Endothelial cell (in vitro differentiated cells): ENCODE measurements at places on chromosomes 2 and 18. TPM values are rescaled to one million over a fixed set of nuclear protein-coding genes. Genes with fewer than 3 reads are reported as not detected.

DNA sequence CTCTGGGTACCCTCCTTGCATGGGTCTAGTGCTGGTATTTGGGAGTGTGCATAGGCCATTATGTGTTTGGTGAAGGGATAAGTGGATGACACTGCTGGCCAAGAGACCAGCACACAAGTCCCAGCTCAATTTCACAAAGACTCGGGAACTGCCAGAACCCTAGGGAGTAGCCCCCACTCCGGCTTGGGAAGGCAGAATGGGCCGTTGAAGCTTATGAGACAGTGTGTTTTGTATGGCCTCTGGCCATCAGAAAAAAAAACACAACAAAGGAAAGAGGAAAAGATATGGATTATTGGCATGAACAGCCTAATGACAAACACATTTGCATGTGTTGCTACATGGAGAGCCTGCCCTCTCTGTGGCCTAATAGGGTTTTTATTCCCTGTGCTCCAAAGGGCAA lies 144.2 kb downstream of the TTC32 start:
- DNase-seq = no peak

- DNase-seq = no peak
Observed at GRCh38 chr2:189849550-189849949, 65.3 kb downstream of the PMS1 start.

The DSEL gene
- total RNA-seq = 8.1 TPM

DNA sequence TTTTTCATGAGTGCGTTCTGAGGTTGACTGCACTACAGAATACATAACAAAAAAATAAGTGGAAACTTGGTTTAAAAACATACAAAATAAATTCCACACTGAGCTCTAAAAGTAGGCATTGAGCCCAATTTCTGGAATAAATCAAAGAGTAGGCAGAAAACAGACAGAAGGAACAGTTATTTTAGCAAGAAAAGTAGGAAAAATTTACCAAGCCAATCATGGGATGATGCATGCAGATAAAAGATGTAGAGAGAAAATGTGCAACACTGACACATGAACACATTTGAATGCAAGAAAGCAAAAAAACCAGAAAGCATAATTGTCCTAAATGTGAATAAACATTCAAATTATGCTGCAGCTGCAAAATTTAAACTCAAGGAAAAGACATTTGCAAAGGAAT lies 308.3 kb downstream of the DLGAP1 start:
- DNase-seq = no peak

- no peak for DNase-seq
Observed at GRCh38 chr18:463403-463802, 37.1 kb downstream of the COLEC12 start.

DNA sequence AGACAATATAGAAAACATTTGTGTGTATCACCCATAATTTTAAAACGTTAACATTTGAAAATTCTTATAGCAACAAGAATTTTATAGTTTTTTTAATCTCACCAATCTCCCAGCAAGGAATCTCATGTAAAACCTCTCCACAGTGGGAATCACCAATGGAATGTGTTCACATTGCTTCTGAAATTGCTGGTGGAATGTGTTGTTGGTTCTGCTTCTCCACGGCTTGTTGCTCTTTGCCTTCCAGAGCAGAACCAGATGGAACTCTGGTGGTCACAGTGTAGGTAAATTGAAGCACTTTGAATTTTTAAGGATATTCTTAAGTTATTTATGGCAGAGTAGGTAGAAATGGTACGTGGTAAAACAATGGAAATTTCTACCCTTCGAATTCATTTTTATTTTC lies 35.1 kb downstream of the DCAF17 start:
- no peak for DNase-seq

The IFT172 gene
- 32.2 TPM for total RNA-seq

DNA sequence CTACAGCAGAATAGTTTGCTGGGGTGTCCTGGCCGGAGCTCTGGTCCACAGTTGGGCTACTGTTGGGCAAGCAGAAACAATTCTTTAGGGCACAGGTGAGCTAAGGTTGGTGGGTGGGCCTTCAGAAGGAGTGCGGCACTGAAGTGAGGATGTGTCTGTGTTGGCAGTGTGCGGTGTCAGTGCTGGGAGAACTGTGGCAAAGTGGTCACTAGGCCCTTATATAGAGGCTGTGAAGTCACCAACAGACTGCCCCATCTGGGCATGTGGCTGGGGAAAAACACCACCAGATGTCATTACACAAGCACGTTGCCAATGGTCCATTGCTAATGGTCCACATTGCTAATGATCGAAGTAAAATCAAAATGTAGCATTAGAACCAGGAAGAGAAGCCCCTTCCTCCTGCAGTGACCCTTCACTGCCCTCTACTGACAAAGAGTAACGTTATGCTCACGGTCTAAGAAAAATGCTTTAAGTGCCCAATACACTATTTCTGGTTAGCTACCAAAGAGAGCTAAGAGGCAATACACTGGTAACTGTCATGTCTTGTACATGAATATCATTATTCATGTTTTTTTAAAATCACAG lies 21.3 kb downstream of the SCN1A start:
- peak; percentile 15 for DNase-seq

DNA sequence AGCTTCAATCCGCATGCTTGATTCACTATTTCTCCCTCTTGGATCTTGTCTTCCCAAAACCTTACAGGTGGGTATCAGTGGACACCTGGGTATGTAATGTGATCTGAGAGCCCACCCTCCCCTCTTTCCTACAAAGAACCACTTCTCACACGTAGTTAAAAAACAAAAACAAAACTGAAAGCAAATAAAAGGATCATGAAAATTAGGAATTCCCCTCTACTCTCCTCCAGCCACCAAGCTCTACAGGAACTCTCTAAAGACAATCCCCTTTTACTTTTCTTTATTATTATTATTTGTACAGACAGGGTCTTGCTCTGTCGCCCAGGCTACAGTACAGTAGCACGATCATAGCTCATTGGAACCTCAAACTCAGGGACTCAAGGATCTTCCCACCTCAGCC lies 40.8 kb upstream of the MYO1B start:
- no peak for DNase-seq

The MLPH gene
- 0.36 TPM for total RNA-seq

The HOXD11 gene
- not detected for total RNA-seq

DNA sequence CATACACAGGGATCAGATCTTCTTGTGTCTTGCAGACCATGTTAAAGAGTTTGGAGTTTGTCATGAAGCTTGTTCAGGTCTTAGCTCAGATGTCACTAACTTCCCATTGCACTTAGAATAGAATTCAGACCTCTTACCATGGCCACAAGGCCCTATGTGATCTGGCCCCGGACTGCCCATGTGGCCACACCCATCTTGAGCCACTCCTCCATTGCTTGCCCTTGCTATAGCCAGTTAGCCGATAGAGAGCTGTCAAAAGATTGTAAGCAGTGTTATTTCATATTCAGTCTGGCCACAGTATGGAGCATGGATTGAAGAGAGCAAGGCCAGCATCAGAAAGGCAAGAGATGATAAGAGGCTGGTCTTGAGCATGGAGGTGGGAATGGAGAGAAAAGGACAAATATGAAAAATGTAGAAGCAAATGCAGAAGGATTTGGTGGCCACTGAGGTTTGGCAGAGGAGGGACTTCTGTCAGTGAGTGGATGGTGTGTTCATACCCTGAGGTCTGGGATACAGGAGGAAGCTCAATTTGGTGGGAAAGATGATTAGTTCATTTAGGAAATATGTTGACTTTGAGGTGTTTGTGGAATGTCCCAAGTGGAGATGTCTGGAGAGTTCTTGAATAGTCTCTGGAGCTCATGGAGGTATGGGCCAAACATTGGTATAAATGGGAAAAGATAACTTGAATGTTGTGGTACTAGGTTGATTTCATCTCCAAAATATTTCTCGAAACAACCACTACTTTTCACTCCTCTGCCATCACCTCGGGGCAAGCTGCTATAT lies 10.6 kb downstream of the DGUOK start:
- no peak for DNase-seq

DNA sequence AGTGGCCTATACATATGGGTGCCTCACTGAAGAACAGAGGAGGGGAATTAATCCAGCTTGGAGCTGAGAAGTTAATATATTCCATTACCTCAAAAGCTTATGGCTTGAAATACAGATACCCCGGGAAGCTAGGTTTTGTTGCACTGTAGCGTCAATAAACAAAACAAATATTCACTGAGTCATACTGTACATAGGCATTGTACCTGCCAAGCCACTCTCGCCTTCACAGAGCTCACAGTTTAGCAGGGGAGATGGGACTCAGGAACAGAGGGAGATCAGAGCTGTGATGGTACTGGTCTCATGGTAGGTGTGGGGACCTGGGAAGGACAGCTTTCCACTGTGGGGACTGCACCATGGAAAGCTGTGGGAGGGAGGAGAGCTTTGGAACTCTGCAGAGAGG lies 111.2 kb upstream of the ST6GAL2 start:
- no peak for DNase-seq

The TWIST2 gene
- not detected for total RNA-seq

GRCh38 chr2:220575963-220576362 lies 948.5 kb downstream of the SLC4A3 start:
- no peak for DNase-seq

DNA sequence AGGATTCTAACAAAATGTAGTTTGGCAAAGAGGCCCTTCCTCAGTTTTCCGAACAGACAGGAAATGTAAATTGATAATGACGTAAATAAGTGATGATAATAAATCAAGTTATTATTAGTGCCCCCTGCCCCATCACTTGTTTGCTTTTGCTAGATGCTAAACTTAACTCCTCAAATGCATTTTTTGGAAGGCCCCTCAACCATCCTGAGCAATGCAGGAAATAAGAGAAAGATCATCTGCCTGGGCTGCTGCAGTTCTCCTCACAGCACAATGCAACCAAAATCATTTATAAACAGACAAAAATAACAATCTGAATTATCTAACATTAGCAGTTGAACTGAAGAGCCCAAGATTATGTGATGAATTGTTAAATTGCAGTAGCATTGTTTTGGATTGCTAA lies 62.6 kb upstream of the PSMD14 start:
- DNase-seq = no peak

- DNase-seq = no peak
Observed at GRCh38 chr2:213455316-213456008, 171.2 kb downstream of the SPAG16 start.

DNA sequence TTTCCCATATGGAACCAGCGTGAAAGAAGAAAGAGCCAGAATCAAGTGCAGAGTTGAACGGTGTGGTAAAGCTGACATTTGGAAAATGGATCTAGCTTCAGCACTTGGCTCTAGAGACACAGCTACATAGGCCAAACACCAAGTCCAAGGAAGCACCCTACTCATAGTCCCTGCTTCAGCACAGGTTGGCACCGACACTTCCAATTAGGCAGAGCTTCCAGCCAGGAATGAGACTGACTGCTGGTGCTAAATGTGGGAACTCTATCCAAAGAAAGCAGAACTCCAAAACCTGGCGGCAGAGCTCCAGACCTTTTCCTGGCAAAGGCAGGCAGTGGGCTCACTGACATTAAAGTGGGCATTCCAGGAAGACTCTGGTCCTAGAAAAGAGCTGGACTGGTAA lies 125.4 kb upstream of the CTNNA2 start:
- no peak for DNase-seq

GRCh38 chr2:239835056-239835455 lies 190.1 kb downstream of the NDUFA10 start:
- no peak for DNase-seq

The SERPINB10 gene
- total RNA-seq = not detected

The SLC8A1 gene
- 0.80 TPM for total RNA-seq

The CNRIP1 gene
- 21.8 TPM for total RNA-seq

The MYOM1 gene
- total RNA-seq = 0.49 TPM

DNA sequence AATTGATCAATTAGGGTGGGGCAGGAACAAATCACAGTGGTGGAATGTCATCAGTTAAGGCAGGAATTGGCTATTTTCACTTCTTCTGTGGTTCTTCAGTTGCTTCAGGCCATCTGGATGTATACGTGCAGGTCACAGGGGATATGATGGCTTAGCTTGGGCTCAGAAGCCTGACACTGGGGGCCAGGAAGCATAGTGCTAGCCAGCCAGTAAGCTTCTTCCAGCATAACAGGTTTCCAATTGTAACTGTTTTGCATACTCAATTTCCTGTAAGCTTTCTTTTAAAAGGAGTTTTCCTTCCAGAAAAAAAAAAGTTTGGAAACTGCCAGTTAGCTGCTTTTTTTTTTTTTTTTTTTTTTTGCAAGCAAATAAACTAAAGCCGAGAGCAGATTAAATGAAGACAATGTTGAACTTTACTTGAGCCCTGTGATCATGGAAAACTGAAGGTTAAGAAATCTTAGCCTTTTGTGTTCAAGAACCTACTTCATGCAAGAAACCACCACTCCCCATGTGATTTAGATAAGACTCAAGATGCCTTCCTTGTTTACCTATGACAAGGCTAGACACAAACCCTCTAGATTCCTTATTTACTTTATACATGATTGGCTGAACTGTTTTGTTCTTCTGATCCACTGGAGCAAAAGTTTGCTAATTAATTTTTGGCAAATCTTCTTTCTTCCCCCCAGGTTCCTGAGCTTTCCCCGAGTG lies 126.9 kb upstream of the LINC00305 start:
- DNase-seq = no peak

DNA sequence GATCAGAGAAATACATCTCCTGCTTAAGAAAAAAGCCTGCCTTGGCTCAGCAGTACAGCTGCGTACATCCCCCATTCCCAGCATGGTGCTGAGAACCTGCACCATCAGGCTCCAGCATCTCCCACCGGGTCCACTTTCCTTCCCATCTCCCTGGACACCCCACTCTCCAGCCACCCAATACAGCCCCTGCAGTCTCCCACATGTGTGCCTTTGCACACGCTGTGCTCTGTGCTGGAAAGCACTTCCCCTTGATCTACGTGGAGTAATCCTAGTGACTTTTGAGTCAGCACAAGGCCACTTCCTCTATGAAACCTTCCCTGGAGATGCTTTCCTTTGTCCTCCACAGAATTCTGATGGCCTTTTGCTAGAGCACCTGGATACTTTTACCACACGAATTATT lies 17.0 kb downstream of the STAT1 start:
- no peak for DNase-seq

The UGT1A3 gene
- total RNA-seq = not detected

The GYPC gene
- total RNA-seq = 154 TPM

- no peak for DNase-seq
Observed at GRCh38 chr2:84876369-84876768, 4.5 kb downstream of the TRABD2A start.

- DNase-seq = no peak
Observed at GRCh38 chr18:76756531-76757253, 65.7 kb upstream of the ZNF236 start.

- DNase-seq = no peak
Observed at GRCh38 chr2:235279965-235280364, 213.9 kb upstream of the AGAP1 start.

DNA sequence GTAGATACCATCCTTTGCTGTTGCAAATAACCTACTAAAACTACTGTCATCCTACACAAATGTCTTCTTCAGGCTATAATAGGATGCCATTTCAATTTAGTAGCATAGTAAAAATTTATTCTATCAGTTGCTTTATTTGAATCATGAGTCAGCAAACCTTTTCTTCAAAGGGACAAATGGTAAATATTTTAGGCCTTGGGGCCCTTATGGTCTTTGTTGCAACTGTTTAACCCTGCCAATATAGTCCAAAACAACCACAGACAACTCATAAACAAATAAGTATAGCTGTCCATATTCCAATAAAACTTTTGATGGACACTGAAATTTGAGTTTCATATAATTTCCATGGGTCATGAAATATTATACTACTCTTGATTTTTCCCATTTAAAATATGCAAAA lies 54.0 kb upstream of the CCBE1 start:
- DNase-seq = no peak

GRCh38 chr2:237341872-237342271 lies 72.1 kb downstream of the COL6A3 start:
- no peak for DNase-seq

The OTOS gene
- not detected for total RNA-seq

The CXCR1 gene
- total RNA-seq = not detected
